ENCODE measurements at places on chromosomes 11 and 22.

DNA sequence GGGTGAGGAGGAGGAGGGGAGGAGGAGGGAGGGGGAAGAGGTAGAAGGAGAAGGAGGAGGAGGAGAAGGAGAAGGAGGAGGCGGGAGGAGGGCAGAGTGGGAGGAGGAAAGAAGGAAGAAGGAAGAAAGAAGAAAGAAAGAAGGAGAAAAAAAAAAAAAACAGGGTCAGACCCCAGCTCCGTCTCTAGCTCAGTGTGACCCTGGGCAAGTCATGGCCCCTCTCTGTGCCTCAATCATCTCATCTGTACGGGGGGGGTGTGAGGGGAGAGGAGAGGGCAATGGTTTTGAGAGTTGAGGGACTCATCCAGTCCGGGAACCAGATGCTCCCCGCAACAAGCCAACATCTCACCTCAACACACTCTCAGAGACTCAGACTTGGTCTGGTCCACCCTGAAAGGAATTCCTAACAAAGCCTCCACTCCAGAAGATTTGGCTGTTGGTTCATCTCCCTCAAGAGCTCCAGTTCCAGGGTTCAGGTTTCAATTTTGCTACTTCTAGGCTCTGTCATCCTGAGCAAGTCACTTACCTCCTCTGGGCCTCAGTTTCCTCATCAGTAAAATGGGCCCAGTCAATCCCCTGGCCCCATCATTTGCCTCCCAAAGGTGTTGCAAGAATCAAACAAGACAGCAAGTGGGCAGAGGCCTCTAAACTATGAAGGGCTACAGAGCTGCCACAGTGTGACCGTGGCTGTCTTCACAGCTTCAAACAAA lies 7.7 kb downstream of the CARD10 start:
- DNase-seq: no peak

- DNase-seq: no peak
These were observed 142.8 kb downstream of the ST3GAL4 start for GRCh38 chr11:126498281-126498680.

GRCh38 chr11:11519184-11519583 lies 102.6 kb downstream of the GALNT18 start:
- no peak for DNase-seq

DNA sequence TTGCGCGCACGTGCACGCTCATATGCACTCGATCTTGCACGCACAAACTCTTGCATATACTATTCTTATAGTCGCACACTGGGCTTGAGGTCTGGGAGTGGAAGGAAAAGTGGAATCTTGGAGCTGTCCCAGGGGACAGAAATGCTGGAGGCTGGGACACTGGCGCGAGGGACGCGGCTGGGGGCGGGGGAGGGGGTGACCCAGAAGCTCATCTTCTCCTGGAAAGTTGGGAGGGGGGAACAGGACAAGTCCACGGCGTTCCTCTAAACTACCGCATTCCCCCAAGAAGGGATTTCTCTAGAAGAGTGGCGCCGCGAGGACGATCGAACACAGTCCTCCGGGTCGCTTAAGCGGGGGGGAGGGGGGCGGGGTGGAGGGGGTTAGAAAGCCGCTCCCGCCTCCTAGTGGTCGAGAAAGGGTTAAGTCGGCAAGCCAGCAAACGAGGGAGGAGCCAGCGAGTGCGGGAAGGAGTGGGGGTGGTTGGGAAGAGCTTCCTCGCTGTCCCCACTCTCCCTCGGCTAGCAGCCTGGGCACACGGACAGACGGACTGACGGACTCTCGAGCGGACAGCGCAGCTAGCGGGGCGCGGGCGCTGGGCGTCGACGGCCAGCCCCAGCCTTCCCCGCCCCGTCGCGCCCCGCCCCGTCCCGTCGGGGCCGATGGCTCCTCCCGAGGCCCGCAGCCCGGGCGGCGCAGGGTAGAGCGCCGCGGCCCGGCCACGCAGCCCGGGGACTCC lies at the start of gene RTN4RL2:
TSS of gene RTN4RL2 (plus strand) at position 507 of the 736 bp plus-strand sequence. CDS start 338 bp downstream, outside the sequence.
- peak; percentile 57 for DNase-seq

GRCh38 chr11:85735876-85736460 lies 50.0 kb upstream of the CCDC89 start:
- DNase-seq: no peak

GRCh38 chr11:15577519-15577918 lies 462.8 kb downstream of the INSC start:
- no peak for DNase-seq

- DNase-seq: peak; percentile 61
These were observed 43.6 kb upstream of the OR4B1 start for GRCh38 chr11:48172818-48173609.

GRCh38 chr11:104547996-104548661 lies 350.1 kb downstream of the CASP12 start:
- peak; percentile 58 for DNase-seq

DNA sequence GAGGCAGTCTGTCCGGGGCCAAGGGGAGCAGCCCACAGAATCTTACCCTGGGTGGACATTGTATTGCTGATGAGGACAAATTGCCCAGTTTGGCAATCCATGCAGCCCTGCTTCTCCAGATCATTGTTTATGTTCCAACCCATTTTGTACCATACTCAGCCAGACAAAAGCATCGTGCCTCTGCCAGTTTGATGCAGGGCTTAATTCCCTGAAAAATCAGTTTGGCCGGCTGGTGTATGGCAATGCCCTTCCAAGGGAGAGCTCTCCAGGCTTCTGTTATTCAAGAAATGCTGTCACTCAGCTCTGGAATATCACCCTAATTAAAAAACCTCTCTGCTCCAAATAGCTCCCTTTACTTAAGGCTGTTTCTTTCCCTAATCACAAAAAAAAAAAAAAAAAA lies 697.7 kb downstream of the TBC1D22A start:
- no peak for DNase-seq

DNA sequence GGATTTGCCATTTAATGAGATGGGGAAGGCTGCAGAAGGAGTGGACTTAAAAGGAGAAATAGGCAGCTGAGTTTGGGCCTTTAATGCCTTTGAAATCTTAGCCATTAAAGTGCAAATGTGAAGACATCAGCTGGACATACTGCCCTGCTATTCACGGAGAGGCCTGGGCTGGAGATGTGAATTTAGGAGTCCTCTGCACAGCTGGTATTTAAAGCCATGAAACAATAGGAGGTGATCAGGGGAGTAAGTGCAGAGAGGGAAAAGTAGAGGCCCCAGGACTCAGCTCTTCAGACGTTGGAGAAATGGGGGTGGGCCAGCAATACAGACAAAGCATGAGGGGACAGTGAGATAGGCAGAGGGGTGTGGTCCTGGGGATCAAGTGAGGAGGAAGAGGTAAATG lies 16.6 kb downstream of the SLC3A2 start:
- DNase-seq: no peak

GRCh38 chr22:22038178-22038880 lies 55.7 kb upstream of the TOP3B start:
- DNase-seq: no peak

DNA sequence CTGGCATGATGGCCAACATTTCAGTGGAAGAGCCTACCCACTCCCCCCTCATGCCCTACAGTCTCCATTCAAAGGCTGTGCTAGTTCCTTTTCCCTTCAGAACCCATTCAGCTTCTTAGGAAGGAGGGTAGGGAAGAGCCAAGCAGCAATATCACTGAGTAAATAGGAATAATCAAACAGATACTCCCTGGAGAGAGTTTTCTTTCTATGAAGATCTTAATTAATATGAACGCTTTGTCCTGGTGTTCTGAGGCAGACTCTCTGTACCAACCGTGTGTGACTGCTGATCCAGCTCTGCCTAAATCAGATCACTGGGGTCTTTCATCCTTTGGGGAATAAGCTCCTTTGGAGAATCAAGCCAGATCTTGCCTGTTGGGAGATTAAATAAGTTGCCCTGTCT lies 75.2 kb upstream of the NNMT start:
- no peak for DNase-seq

DNA sequence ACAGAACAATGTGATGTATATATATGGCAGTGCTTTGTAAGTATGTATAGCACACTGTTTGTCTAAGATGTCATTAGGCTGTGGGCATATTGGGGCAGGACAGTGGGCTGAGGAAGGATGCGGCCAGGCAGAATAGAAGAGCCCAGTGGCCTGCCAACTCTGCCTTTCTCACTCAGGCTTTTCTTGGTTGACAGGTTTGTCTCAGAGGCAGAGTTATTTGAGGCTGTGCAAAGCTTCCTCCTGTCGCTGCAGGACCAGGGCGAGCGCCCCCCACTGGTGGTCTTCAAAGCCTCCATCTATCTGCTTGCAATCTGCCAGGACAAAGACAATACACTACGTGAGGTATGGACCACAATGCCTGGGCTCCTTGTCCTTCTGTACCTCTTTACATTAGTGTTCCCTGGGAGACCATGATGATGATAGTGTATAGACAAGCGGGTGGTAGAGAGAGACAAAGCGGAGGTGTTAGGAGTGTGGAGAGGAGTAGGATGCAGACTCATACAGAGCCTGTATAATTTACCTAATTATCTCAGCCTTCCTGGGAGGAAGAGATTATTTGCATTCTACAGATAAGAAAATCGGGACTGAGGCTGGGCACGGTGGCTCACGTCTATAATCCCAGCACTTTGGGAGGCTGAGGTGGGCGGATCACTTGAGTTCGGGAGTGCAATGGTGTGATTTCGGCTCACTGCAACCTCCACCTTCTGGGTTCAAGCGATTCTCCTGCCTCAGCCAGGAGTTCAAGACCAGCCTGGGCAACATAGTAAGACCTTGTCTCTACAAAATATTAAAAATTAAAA lies 37.3 kb upstream of the CCDC134 start:
- no peak for DNase-seq

DNA sequence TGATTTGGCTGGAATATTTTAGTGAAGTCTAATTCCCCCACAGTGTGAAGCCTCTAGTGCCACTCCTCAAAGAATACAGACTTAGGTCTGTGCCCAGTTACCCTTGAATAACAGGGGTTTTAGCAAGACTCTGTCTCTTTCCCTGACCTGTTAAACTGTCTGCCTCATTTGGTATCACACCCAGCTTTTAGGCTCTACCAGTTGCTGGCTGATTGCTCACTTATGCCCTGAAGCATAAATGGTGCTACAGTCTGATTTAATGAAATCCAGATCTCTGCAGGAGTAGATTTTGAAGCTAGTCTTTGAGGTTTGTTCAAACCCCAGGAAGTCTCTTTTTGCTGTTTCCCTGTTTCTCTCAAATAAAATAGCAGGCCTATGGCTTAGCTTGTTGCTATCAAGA lies 45.2 kb upstream of the LIPT2 start:
- DNase-seq: no peak

DNA sequence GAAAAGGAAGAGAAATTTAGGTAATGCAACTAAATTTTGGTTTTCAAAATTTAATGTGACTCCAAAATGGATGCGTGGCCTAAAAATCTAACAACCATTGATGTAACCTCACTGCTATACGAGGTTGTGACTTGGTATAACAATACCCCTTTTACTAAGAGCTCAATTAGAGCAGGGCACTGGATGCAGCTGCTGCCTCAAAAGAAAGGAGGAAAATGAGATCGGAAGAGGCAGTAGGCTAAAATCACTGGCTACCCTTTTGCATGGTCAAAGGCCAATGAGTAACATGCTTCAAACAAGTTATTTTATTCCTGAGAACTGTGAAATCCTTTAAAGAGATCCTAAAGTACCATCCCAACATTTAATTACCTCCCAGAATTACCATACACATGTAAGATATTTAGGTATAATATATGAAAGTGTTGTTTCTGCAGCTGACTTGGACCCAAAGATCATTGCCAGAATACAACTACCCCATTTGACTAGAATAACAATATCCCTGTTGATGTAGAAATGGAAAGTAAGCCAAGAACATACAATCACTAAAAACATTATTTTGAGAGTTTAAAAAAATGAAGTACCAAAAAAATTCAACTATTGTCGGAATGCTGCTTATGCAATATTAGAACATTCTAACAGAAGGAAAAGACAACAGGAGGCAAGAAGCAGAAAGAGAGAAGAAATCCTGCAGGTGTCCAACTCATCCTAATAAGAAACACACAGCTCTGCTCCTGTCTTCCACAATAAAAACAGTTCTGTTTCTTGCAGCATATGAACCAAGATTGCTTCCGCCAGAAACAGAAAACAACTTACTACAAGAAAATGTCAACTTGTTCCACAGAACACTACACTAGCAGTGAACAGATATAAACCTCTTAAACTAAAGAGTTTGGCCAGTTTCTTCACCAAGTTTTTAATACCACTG lies 15.0 kb downstream of the SIK3 start:
- no peak for DNase-seq

DNA sequence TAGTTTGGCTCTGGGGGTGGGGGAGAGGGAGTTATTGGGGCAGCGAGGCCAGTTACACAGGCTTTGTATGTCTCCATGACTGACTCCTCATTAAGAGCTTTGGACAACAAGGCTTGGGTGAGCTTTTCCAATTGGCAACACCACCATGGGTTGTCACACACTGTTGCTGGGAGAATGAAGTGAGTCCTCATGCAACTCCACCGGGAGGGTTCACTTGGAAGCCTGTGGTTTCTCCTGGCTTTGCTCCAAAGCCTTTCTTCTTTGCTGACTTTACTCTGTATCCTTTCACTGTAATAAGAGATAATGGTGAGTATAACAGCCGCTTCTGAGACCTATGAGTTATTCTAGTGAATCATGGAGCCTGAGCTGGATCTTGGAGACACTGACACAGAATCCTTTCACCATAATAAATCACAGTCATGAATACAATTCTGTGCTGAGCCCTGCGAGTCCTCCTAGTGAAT lies 24.9 kb downstream of the EIF3F start:
- DNase-seq: peak; percentile 99

- no peak for DNase-seq
These were observed 11.3 kb upstream of the MS4A7 start for GRCh38 chr11:60367009-60367408.

DNA sequence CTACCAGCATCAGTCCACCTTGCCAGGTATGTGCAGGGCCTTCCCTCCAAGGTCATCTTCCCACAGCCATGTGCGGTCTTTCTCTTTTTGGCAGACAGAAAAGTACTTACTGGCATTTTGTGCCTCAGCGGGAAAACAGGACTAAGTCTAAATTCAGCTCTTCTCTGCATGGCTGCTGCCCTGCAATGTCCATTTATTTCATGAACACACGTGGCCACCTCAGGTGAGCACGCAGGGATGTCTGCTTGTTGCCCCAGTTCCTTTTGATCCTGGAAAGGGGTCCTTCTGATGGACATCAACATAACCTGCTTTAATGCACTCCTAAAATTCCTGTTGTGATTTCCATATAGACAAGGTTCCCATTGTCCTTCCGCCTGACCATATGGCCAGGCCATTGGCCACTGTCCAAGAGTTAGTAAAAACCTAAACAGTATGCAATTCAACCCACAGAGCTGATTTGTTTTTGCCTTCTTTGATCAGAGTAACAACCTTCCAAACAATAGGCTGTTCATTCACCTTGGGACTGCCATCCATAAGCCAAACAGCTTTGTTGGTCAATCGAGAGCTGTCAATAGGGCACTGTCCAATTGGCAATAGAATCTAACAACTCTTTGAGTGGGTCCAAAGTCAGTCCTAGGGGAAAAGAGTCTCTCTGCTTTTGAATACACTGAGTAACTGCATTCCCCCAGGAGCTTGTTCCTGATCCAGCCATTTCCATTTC lies 5.9 kb downstream of the TREH start:
- DNase-seq: no peak

- DNase-seq: no peak
These were observed 2.9 kb upstream of the APOL3 start for GRCh38 chr22:36163497-36163896.

- DNase-seq: no peak
These were observed 9.9 kb downstream of the B3GAT1 start for GRCh38 chr11:134401825-134402809.
